T-helper 22 cell (primary cell): ENCODE measurements at places on chromosomes 1 and 21.

- DNase-seq = no peak
Observed at GRCh38 chr1:19909392-19909791, 14.0 kb downstream of the PLA2G2E start.

GRCh38 chr21:41751611-41752011, 15.2 kb downstream of the RIPK4 start:
- no peak for DNase-seq

DNA sequence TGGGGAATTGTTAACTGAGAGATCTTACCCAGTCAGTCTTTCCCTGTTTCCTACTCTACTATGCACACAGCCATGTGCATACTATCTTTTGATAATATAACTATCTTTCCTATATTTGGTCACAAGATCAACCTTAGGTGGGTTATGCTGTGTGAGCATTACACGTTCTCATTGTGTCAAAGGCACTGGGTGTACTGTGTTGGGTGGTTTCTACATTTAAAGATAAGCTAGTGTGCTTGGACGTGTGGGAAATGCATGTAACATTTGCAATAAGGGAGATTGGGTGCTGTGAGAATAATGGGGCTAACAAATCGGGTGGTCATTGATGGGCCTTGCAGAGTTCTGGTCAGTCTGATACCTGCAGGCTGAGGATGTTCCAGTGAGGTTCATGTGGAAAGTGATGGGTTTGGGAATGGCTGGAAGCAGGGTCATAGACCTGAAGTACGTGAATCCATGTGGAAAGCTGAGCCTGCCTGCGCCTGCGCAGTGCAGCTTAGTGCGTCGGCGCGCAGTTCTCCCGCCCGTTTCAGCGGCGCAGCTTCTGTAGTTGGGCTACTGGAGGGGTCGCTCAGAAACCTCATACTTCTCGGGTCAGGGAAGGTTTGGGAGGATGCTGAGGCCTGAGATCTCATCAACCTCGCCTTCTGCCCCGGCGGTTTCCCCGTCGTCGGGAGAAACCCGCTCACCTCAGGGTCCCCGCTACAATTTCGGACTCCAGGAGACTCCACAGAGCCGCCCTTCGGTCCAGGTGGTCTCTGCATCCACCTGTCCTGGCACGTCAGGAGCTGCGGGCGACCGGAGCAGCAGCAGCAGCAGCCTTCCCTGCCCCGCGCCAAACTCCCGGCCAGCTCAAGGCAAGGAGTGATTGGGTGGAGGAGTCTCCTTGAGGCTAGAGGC, at the start of gene MSH4:
TSS of gene MSH4 (plus strand) at position 507 of the 897 bp plus-strand sequence. CDS start at position 611, 104 bp downstream.
- no peak for DNase-seq

DNA sequence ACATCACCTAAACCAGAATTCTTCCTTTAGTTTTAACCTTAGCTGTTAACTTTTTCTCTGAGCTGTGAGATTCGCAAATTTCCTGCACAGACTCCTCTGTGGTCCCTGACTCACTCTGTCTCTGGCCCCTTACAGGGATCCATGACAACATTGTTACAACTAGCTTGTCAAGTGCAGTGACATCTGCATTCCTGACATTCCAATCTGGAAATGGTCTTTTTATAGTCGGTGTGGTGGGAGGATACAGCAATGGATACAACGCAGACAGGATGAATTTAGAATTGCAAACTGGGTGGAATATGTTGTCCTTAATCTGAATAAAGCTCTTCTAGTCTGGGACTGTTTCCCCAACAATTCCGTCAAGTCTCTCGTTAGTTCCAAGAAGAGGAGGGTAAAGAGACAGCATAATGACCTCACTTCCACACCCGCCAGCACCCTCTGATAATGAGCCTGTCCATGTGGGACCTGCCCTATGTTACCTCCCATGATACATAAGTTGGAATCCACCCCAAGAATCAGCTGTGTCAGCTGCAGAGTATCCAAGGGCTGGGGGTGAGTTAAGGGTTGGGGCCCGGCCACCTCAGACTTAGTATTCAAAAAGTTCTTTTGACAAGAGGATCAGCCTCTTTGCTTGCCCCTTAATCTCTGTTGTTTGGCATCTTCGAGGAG, 49.4 kb downstream of the ILDR2 start:
- no peak for DNase-seq

DNA sequence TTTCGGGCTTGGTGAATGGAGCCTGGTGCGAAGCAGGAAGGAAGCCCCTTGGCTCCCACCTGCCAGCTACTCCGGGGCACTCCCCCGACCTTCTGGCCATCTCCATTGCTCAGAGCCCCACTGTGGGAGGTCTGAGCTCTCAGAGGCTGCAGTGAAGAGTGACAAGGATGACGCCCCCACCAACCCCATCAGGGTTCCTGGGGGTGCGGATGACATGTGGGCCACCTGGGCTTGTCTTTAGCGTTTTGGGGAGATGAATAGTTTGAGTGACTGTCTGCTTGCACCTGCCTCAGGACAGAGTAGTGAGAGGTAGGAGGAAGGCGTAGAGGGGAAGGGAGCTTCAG, 43.2 kb upstream of the LBR start:
- DNase-seq = no peak

DNA sequence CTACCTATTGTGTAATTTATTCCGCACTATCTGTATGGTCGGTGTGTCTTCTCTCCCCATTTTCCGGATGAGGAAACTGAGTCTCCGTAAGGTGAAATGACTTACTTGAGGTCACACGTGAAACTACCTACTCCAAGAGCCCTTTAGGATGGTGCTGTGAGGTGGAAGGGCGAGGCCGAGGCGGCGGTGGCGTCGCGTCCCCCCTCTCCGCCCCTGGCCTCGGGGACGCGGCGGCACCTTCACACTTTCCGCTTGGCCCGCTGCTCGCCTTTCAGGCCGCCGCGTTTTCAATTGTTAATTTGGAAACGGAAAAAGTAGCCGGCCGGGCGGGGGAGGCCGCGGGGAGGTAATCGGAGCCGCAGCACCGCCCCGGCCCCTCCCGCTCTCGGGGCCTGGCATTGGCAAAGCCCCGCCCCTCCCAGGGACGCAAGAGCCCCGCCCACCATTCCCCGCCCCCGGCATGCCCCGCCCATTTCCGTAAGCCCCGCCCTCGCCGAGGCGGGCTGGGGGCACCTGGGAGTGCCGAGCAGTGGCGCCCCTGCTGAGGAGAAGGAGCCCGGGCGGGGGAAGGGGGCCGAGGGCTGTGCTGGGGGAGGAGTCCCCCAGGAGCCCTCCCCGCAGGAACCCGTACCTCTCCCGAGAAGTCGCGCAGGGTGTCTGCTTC, 18.6 kb downstream of the KCNQ4 start:
- DNase-seq = peak; percentile 80
